Heart left ventricle (tissue), 16 donors: ENCODE measurements at places on chromosomes 13 and 19. TPM values are rescaled to one million over a fixed set of nuclear protein-coding genes. Genes with fewer than 3 reads are reported as not detected.

CFD gene
- total RNA-seq: 52.3 TPM

WASF3 gene
- total RNA-seq: 10.6 TPM

PDX1 gene
- total RNA-seq: not detected

ASPDH gene
- not detected for total RNA-seq

ADPRHL1 gene
- 622 TPM for total RNA-seq

GSX1 gene
- not detected for total RNA-seq

MTUS2 gene
- 67.9 TPM for total RNA-seq

KLF2 gene
- total RNA-seq: 87.2 TPM

PSG7 gene
- not detected for total RNA-seq

ZNF253 gene
- 8.4 TPM for total RNA-seq

SERPINE3 gene
- total RNA-seq: not detected

ETHE1 gene
- 12.0 TPM for total RNA-seq

ZNF541 gene
- total RNA-seq: 1.4 TPM

YJEFN3 gene
- total RNA-seq: 1.2 TPM

ZNF816 gene
- 2.1 TPM for total RNA-seq

NDUFS7 gene
- 363 TPM for total RNA-seq

ZIM2 gene
- total RNA-seq: 0.16 TPM

LYPD3 gene
- total RNA-seq: 0.77 TPM

SLAIN1 gene
- 12.1 TPM for total RNA-seq

PRTN3 gene
- not detected for total RNA-seq

TIMM50 gene
- 77.3 TPM for total RNA-seq

NLRP7 gene
- not detected for total RNA-seq

TYROBP gene
- 13.4 TPM for total RNA-seq

IL12RB1 gene
- not detected for total RNA-seq

CABP5 gene
- total RNA-seq: not detected

PRODH2 gene
- not detected for total RNA-seq

FLT3 gene
- 0.23 TPM for total RNA-seq

ZIC2 gene
- not detected for total RNA-seq

SIAH3 gene
- total RNA-seq: 0.07 TPM

TEX101 gene
- not detected for total RNA-seq

NLRP13 gene
- not detected for total RNA-seq

ZNF57 gene
- 4.8 TPM for total RNA-seq
